NCI-H510A treated with DMSO at 0.1 percent for 48 hours (cell line): ENCODE measurements at places on chromosomes 1 and 21.

GRCh38 chr21:16420031-16420724 lies 690.4 kb downstream of the USP25 start:
- DNase-seq, result no peak

DNA sequence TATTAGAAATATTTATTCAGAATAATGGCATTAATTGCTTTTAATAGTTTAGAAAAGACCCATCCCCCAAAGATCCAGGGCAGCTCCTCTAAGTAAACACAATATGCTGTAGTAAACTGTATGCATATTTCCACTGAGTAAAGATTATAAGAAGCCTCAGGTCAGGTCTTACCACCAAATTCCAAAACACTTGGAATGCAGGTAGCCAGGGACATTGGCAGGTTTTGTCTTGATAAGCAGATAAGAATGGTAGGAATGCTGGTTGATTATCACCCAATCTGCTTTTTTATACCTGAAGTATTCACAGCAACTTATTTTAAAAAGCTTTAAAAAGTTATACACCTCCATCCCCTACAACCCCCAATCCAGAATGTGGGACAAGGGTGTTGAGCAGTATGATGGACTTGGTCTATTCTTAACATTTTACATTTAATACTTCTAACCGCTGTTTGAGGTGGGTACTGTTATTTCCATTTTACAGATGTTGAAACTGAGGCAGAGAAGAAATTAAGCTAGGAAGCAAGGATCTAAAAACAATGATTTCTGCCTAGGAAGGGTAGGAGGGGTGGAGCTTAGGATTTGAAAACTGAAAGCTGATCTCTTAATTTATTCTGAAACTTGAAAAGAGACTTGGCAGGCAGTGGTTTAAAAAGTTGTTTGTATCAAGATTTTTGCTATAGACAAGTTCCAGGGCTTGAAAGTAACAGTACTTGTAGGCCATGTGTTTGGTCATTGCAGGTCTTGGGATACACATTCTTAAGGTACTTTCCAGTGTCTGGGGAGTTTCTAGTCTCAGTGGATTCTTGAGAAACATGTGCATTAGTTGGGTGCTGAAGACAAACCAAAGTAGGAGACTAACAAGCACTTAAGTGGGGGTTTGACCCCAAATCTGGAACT lies 15.6 kb upstream of the THEM4 start:
- no peak for DNase-seq

GRCh38 chr21:43361127-43361492 lies 65.8 kb downstream of the SIK1 start:
- peak; percentile 44 for DNase-seq

DNA sequence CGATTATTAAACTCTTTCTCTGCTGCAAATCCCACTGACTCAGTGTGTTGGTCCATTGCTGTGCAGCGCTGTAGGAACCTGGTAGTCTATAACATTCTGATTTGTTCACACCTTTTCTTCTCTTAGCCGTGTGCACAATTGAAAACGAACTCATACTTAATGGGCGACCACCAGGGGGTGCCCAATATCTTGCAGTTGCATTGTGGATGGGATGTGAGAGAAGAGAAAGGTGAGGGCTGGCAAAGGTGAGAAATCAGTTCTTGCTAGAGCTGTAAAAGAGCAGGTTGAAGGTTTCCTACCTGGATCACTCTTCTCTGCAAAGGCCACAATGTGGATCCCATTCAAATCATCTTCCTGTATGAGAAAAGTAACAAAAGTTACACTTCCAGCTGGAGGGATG lies 51.0 kb downstream of the CASQ2 start:
- no peak for DNase-seq

DNA sequence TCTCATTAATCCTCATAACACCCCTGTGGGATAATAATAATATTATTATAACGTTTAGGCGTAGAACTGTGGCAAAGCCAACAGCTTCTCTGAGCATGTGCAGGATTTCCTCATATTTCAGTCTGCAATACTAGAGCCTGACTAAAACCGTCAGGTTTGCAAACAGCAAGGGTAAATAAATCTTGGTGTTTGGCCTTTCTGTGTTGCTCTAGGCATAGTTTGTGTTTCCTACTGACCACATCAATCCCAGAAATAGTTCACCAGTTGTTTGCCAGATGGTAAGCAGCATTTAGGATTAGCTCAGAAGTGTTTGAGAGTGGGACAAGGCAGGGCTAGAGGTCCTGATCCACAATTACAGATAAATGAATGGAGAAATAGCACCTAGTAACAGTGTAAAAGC lies 2.8 kb upstream of the KCNA3 start:
- peak; percentile 12 for DNase-seq

DNA sequence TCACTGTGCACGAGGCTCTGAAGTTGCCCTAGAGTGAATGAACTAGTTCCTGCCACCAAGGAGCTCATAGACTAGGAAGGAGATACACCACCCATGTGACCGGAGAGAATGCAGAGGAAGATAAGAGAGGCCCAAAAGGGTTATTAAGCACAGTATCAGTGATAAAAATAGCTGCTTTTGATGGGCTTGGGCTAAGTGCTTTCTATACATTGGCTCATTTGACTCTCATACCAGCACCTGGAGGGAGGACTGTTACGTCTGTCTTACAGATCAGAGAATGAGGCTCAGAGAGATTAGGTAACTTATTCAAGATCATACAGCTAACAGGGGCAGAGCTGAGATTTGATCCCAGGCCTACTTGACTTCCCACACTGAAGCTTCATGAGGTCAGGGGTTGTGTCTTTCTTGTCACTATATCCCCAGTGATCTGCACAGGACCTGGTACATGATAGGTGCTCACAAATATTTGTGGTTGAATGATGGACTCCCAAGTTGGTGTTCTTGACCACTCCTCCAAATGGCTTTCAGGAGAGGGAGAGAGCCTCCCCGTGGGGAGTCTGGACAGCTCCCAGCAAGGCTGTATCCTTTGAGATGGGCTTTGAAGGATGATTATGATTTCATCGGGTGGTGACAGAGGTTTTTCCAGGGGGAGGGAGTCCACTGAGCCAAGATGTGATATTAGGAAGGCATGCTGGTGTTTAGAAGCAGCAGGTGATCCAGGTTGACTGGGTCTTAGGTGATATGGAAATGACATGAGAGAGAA lies 14.4 kb downstream of the PPFIA4 start:
- no peak for DNase-seq

DNA sequence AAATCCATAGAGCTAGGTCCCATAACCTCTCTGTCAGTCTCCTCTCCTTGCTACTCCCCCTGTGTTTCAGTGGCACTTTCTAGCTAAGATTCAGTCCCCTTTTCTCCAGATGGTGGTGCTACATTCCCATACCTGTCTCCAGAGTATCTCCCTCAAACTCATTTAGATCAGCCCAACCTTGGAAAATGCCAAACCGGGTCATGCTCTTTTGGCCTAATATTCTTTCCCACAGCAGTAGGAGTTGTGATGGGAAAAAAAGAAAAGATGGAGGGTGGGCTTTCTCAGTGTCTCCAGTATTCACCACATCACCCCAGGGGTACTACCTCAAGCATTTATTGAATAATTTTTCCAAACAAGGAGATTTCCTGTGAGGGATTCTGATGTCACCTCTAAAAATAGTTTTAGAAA lies 3.2 kb upstream of the RXFP4 start:
- peak; percentile 65 for DNase-seq

GRCh38 chr1:76938304-76938703 lies 71.0 kb downstream of the ST6GALNAC5 start:
- DNase-seq, result no peak

DNA sequence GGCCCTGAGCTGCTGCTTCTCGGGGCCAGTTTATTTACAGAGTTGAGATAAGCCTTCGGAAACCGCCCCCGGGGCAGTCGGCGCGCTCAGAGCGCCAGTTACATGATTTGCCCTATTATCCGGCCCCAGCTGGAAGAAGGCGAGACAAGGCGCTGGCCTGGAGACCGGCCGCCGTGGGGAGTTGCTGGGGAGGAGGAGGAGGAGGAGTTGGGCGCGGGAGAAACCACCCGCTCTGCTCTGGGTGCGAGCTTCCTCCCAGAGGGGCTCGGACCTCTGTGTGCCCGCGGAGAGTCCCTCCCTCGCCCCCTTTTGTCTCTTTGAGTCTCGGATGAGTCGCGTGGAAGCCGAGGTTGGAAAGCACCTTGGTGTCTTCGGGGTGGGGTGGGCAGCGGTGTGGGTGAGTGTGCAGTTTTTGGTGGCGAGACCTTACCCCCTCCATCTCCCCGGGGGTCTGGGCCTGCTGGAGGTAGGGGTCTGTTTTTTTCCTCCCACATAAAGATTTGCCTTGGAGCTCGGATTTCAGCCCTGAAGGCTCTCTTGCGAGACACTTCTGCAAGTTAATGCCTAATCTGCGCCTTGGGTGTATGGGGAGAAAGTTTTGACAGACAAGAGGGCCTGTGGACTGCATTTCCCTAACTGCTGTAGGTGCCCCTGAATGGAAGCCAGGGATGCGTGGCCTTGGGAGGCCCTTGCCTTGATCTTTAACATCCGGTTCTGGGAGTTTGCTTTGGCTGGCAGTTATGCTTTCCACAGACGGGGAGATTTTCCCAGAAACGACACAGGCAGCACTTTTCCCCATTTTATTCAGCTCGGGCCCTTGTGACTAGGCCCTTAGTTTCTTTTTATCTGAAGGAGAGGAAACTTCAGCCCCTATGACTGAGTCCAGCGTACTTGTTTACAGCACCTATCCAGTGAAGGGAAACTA lies 80.0 kb downstream of the NDUFS5 start:
- DNase-seq, result peak; percentile 99

- no peak for DNase-seq
Measured at GRCh38 chr1:219541946-219542345, 71.0 kb downstream of the ZC3H11B start.

DNA sequence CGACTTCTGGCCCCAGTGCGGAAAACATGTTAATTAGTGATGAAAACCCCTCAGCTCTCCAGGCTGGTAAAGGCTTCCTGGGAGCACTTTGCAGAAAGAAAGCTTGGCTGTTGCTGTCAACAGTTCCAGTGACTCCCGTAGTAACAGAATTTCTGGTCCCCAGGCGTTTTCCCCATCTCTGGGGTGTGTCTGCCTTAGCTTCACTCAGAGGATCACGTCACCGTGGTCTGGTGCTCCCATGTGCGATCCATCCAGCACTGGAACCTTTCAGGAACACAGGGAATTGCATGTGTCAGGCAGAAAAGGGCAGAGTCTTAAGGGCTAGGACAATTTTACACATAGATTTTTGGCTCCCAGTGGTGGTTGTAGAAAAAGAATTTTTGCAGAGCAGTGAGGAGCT lies 470.4 kb upstream of the USP24 start:
- no peak for DNase-seq

DNA sequence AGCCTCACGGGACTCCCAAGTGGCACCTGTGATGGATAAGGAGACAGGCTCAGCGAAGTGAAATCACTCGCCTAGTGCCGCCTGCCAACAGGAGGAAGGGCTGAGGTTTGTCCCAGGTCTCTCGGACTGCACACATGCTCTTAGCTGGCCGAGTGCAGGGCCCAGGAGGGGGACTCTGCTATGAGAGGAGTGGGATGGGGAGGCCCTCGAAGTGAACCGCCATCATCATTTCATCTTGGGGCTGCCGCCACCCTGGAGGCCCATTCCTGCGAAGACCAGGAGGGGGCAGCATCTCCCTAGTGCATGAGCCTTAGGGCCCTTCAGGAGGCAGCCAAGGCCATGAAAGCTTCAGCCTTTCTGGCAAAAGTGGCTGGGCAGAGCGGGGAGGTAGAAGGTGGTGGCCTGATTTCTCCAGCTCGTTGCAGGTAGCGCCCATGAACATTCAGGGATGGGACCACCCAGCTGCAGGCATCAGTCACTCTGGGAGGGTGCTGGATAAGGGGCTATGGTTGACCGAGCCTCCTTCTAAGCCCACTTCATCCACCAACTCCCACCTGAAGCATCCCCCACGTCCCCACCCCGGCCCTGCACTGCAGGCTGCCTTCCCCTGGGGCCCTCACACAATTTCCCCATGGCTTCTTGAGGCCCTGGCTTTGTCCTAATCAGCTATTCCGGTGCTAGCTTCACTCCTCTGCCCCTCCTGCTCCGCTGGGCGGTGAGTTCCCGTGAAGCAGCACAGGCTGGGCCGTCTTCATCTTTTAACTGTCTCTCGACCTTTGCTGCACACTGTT lies 17.2 kb upstream of the RASSF5 start:
- DNase-seq, result peak; percentile 73

DNA sequence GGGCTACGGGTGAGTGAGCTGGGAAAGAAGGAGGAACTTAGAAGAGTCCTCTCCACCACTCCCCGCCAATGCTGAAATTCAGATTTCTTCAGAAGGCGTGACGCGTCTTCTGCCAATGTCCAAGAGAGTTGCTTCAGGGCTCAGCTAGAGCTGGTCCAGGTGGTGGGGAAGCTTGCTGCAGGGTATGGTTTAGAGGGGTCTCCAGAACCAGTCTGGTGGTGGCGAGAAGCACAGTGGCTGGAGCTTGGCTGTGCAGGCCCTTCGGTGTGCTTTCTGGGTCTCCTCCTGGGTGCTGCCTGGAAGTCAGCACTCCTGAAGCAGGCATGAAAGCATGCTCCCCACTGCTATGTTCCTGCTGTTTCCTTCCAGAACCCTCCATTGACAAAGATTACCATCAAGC lies 387.2 kb downstream of the PTPRU start:
- no peak for DNase-seq

DNA sequence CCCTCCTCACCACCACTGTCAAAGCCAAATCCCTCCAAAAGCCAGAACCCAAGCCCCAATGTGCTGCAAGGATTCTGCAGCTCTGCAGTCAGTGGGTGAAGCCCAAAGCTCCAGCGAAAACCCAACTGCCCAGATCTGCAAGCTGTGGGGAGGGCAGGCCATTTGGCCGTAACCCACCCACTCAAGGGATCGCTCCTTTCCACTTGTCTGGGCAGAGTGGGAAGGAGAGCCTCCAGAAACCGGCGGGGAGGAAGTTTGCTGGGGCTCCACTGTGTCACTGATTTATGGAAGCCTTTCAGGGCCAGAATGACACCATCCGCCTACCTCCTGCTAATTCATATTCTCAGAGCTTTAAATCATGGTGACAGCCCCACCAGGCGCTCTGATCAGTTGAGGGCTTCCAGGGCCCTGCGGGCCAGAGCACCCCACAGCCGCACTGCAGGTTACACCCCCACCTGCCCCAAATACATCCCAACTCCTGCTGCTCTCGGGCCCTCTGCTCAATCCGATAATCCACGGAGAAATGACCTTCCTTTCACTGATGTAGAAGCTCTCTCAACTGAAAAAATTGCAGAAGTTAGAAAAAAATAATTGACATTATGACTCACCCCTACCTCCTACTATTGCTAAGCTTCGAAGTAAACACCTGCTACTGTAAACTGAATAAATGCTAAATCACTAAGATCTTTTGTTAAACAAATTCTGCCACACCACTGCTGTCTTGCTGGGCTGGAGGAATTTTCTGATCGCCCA lies 40.6 kb upstream of the RAB4A start:
- DNase-seq, result no peak

GRCh38 chr1:44598167-44598566 lies 76.1 kb downstream of the TMEM53 start:
- DNase-seq, result no peak
